ENCODE measurements at places on chromosomes 3 and 15.

DNA sequence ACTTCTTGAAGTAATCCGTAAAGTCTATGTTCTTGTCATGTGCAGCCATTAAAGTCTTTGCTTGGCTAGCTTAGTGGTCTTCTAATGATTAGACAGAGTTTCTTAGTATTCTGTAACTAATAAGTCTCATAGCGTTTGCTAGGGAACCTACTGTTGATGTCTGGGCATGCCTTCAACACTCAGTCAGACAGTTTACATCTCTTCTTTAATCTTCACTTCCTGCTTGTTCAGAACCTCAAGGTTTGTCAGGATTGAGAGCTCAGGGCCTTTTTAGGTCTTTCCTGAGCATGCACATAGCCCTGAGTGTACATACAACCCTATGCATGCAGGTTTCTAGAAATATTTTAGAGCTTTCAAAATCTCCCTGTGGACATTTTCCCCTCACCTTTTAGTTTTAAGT is 426.3 kb downstream of the AGBL1 start:
- no peak for DNase-seq

DNA sequence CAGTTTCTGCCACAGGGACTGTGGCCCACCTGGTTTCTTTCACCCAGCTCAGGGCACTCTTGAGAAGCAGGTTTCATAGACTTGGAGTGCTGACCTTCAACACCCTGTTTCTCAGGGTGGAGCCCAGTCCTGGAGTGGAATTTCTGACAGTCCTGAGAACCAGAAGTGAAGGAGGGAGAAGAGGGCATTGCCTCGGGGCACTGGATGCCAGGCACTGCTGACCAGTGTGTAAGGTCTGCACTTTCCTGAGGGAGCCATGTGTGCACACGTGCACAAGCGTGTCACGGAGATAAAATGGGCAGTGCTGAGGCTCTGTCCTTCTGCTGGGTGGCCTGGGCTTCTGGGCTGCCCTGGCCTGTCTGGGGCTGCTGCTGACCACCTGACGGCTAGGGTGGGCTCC is 118.5 kb downstream of the SEC22A start:
- DNase-seq: no peak

DNA sequence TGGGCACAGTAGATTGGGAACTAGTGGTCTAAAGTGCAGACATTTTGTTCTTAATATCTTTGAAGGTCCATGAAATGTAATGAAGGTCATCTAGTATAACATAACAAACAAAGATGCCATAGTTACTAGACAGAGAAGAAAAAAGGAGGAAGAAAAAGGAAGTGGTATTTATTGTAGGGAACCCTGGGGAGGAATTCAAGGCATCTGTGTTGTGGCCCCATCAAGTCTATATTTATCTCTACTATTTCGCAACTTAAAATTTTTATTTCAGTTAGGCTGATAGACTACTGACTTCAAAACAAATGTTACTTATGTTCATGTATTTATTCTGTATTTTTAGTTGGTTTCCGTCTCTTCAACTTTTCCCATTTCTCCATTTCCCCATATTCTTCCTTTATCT is 48.9 kb upstream of the ZDHHC23 start:
- no peak for DNase-seq

DNA sequence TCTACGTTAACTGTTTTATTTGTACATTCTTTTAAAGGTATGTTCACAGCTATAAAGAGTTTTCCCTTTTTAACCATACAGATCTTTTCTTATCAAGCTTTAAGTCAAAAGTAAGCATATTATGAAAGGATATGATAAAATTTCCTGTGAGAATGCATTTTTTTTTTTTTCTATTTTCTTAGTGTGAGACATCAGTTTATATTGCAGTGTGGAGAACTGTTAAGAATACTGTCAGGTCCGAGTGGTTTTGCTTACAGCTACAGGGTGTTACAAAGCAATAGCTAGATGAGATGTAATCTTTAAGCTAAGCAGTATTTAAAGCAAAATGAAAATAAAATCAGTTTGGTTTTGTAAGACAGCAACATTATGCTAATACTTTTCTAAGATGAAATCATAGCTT is 133.2 kb downstream of the SLC25A26 start:
- no peak for DNase-seq
